Activated CD4-positive, alpha-beta T cell treated with anti-CD3 and anti-CD28 coated beads for 4 hours (primary cell): ENCODE measurements at places on chromosomes 12 and 14.

- DNase-seq = no peak
Observed at GRCh38 chr12:24557738-24558137, 391.2 kb downstream of the BCAT1 start.

DNA sequence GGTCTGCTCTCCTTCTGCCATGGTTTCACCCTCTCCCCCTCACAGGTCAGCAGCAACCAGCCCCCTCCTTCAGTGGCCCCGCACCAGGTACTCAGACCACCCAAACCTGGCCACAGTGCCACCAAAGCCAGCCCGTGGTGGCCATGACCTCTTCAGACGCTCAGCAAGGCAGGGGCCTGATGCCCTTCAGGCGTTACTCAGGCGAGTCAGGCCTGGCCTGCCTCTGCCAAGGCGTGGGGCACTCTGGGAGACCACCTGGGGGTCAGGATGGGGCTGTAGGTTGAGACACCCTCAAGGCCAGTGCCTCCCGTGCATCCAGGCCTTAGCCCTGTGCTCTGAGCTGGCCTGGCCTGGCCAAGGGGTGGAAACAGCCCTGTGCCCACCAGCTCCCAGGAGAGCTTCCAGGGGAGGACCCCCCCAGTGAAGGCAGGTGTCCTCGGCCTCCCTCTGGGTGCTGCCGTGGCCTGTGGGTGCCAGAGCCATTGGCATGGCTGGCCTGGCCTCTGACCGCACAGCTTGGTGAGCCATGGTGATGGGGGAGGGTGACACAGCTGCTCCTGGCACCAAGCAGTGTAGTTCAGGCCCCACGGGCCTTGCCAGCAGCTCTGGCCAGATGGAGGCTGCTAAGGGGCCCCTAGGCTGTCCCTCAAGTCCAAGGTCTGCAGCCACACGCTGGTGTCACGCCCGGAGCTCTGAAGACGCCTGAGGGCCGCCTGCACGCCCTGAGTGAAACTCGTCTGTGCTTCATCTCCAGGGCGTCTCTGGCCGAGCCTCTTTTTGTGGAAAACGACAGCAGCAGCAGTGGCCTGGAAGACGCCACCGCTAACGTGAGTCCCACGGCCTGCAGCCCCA lies 15.1 kb downstream of the XRCC3 start:
- DNase-seq = no peak

GRCh38 chr12:28427046-28427445 lies 236.8 kb downstream of the CCDC91 start:
- DNase-seq = no peak

GRCh38 chr14:65164825-65165135 lies 62.5 kb upstream of the MAX start:
- no peak for DNase-seq

DNA sequence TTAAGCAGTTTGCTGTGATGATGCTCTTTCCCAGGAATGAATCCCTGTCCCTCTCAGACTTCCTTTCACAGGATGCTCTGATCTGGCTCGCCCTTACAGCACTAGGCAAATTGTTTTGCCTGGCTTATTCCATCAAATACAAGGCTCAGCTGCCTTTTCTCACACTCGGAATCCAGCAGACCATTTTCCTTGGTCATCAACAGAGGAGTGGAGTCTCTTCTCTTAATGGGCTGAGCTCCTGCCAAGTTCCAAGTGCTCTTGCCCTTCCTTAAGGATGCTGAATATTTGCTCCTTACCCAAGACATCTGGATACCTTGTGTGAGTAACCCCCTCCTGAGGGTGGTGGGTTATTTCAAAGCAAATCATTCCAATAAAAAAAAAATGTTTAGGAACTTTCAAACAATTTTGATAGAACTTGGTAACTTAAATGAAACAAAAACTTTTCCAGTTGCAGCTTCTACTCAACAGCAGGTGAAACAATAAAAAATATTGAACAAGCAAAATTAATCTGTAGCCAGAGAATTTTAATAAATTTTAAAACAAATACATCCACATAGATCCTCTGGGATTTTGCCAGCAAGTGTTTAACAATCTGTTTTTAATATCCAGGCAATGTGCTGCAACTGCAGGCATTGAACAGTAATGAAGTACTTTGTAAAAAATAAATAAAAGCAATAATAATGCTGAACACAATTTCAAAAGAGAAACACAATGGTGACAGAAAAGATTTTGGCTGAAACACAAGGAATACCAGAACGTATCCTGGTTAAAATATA lies 264.0 kb upstream of the FAR2 start:
- no peak for DNase-seq

DNA sequence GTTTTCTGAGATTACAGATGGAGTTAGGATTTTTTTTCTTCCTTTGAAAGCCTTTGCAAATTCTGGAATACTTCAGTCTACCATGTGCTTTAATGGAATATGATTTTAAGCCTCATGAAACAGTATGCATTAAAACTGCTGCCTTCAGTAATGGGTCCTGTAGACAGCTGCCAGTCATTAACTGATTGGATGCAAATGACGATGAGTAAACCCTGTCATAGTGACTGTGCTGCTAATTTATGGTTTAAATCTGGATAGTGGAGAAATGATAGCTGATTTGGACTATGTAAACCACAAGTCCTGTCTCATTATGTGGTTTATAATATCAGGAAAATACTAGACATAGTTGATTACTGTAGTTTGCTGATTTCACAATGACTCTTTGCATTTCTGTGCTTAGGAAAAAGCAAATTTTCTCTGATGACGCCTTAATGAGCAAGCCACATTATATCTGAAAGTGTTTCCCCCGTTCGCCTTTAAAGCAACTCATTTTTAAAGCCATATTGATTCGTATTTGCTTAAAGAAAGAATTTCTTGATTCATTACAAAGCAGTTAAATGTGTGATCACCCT lies 217.6 kb downstream of the TMTC2 start:
- DNase-seq = no peak

DNA sequence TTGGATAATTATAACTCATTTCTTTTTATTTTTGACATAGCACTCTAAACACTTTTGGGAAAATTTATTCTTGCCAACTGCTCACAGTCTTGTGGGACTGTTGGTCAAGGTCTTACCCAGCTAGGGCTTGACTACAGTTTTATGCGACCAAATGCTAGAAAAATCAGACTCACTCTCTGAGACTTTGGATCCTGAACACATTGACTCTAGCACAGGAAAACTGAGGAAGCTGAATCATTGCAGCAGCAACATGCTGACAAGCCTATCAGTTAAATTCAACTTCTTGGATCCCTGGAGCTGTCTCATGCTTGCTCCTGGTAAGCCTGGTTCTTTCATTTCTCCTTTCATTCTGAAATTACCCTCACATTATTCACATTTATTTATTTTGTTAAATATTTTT lies 120.7 kb upstream of the TMTC2 start:
- no peak for DNase-seq
